GM23338 (cell line): ENCODE measurements at places on chromosomes 16 and 17.

GRCh38 chr17:66276328-66276937, 26.0 kb upstream of the PRKCA start:
- no peak for DNase-seq

DNA sequence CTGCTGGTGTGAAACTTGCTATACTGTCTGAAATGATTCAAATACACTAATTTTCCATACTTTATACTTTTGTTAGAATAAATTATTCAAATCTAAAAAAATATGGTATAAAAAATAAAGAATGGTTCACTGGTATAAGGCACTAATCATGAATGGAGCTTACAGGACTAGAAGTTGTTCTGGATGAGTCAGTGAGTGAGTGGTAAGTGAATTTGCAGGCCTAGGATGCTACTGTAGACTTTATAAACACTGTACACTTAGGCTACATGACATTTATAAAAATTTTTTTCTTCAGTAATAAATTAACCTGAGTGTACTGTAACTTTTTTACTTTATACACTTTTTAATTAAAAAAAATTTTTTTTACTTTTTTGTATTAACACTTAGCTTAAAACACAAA, 95.5 kb downstream of the MAP2K4 start:
- DNase-seq = no peak

DNA sequence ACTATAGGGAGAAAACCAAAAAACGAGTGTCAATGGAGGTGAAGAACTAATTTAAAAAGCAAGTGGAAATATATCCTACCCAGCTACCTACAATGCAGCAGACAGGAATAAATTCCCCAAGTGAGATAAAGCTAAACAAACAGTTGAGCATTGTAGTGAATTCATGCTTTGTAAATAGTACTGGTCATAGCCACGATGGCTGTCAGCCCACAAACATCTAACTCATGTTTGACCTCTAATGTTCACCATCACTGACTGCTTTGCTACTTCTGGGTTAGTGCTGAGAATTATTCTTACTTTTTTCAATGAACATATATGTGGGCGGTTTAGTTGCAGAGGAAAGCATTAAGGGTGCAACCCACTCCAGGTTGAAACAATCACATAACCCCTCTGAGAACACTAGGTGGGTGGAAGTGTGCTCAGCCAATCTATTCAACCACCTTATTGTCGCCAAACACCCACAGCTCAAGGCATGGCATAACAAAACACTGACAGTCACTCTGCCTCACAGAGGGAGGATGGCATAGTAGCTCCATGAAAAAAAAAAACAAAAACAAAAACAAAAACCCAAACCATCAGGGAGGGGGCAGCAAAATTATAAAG, 264.1 kb downstream of the ZFHX3 start:
- no peak for DNase-seq

DNA sequence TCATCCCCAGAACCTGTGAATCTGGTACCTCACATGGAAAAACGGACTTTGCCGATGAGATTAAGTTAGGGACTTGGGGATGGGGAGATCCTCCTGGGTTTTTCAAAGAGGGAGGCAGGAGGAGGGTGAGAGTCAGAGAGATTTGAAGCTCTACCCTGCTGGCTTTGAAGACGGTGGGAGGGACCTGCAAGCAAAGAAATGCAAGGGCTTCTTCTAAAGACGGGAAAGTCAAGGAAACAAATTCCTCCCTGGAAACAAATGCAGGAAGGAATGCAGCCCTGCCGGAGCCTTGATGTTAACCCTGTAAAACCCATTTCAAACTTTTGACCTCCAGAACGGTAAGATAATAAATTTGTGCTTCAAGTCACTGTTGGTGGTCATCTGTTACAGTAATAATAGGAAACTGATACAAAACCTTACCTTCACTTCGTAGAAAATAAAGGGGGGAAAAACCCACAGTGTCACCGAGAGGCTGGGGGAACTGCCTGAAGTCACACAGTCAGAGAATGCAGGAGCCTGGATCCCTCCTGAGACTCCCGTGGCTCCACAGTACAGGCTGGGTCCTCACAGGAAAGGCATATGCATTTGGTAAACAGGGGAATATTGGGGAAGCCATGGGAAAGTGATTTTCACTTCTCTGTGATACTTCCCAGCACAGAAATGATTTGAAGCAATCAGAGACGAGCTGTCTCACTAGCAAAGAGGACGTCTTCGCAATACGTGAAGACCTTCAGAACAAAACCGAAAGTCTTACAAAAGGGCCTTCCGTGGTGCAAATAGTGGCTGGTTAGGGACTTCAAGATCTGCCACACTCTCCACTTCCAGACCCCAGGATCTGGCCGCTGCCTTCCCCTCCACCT, 58.9 kb upstream of the CLEC3A start:
- peak; percentile 93 for DNase-seq

- DNase-seq = no peak
Observed at GRCh38 chr16:67864594-67864993, 8.3 kb upstream of the EDC4 start.

DNA sequence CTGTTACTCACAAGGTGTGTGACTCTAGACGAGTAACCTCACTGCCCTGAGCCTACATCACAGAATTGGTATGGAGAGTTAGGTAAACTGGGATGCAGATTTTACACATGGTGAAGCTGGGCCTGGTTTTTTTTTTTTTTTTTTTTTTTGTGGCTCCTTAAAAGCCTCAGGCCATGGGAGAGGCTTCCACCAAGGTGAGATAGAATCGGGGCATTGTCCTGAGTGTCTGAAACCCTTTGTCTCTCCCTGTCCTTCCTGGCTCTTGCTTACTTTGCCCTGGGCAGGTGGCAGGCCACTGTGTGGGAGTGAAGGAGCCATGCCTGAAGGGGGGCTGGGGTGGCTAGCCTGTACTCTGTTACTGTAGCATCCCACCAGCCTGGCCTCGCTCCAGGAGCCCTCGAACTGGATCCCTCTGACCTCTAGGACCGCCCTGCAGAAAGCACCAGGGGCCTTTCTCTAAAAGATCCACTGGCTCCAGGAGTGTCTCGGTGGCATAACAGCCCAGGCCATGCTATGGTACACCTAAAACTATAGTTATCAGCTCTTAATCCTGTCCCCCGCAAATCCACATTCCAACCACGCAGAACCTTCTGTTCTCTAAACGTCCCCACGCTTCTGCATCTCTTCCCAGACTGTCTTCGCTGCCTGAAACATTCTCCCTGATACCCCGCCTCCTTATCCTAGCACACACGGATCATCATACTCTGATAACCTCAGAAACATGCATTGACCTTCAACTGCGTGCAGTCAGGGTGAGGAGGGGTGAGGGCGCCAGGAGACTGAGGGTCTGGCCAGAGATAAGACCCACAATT, 1.7 kb upstream of the SLC13A2 start:
- no peak for DNase-seq

- DNase-seq = peak; percentile 71
Observed at GRCh38 chr16:85296859-85297660, 184.8 kb upstream of the CIBAR2 start.

DNA sequence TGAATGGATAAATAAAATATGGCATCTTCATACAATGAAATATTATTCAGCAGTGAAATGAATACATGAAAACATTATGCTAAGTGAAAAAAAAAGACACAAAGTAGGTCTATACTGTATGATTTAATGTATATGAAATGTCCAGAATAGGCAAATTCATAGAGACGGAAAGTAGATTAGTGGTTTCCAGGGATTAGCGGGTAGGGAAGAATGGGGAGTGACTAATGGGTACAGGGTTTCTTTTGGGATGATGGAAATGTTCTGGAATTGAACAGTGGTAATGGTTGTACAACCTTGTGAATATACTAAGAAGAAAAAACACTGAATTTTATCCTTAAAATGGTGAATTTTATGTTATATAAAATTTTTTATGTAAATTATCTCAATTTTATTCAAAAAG, 8.5 kb upstream of the MYCBPAP start:
- DNase-seq = no peak

DNA sequence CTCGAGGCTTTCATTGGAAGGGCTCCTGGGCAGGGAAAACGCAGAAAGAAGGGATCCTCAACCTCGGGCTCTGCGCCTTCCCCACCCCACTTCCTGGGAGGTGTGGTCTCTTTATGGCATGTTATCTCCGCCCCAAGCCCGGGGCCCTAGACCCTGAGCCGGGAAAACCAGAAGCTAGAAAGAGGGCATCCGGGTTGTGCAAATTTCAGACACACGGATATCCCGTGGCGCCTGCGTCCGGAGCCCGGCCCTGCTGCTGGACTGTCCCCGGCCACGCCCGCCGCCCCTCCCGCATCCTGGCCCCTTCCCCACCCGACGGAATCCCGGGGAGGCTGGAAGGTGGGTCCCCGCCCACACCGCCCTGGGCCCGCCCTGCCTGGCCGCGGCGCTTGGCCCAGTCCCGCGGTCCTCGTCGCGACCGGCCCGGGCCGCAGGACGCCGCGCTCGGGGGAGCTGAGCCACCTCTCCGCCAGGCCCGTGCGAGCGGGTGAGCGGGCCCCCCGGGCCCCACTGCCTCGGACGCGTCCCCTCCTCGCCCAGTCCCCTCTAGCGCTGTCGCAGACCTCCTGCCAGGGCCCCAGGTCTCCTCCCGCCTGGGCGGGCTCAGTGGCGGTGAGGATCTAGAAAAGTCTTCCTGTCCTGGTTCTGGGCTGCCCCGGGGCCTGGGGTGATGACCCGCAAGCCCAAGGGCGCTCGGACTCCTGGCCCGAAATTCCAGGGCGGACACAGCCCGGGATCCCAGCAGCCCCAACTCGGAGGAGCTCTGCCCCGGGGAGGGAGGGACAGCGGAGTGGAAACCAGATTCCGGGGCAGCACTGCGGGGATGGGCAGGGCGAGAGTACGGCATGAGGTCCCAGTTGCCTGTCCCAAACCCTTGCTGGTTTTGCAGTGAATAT, at the start of gene SLC16A5:
Gene SLC16A5, plus strand, starts transcription at position 397 of the 896 bp plus-strand sequence. CDS start 5,683 bp downstream, outside the sequence.
- DNase-seq = peak; percentile 98

GRCh38 chr17:17836818-17837379, at the start of gene SREBF1:
Gene SREBF1, minus strand, starts transcription at chr17:17836986. Its CDS starts 169 bp downstream, at chr17:17836817.
- DNase-seq = peak; percentile 95

DNA sequence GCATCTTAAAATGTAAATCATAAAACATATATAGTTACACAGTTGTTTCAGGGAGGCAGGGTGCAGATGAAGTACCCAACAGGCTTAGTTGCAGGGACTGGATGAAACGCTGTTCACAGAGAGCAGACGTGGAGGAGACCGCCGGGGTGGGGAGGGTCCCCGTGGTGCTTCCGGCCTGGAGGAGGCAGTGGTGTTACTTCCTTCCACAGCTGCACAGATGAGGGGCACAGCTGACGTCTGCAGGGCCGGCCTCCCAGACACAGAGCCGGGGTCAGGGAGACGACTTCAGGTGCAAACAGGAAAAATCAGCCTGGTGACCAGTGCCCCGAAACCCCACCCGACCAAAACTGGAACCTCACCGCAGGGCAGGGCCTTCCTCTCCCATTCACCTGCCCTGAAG, 17.1 kb downstream of the SPIRE2 start:
- DNase-seq = no peak

GRCh38 chr17:19275457-19276127, 38.4 kb downstream of the EPN2 start:
- DNase-seq = no peak

GRCh38 chr16:30691907-30692306, 7.1 kb upstream of the SRCAP start:
- peak; percentile 45 for DNase-seq

DNA sequence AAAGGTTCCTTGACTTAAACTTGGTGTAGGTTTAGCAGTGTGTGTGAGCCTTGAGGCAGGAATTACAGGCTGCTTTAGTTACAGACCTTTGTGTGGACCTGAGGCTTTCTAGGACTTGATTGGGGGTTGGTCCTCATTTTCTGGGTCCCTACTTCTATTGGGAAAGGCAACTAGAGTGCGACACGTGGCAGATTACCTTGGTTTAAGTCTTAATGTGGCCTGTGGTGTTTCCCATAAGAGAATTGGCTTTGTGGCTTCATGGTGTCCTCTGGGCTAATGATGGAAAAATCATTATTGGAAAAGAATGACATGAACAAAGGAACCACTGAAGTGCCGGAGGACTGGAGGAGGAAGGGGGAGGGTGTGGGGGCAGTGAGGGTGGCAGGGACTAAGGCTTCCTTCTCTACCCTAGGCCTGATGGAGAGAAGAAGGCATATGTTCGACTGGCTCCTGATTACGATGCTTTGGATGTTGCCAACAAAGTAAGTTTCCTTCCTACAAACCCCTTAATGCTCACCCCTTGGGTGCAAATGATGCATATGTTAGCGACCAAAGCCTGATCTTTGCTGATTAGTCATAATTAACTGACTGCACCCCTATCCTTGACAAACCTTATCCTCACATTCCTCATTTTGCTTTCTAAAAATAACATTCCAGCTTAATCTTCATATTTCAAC, 2.7 kb downstream of the TLCD1 start:
- no peak for DNase-seq

DNA sequence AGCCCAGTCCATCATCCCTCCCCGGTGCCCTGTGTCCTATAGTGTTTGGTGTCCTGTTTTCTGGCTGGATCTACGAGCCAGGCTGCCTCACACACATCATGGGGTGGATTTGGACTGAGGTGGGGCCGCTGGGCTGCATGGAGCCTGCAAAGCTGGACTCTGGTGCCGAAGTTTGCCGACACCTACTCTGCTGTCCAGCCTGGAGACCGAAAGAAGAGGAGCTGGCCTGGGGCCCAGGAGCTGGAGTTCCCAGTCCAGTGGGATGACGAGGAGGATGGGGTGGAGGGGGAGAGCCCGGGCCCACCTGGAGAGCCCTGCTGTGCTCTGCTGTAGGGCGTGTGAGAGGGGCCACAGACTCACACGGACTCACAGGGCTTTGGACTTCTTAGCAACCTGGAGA, 40.3 kb upstream of the ENPP7 start:
- DNase-seq = no peak

GRCh38 chr16:8655184-8655717, 19.2 kb upstream of the ABAT start:
- DNase-seq = peak; percentile 84

- DNase-seq = no peak
Observed at GRCh38 chr17:68572138-68572842, 28.9 kb downstream of the FAM20A start.

DNA sequence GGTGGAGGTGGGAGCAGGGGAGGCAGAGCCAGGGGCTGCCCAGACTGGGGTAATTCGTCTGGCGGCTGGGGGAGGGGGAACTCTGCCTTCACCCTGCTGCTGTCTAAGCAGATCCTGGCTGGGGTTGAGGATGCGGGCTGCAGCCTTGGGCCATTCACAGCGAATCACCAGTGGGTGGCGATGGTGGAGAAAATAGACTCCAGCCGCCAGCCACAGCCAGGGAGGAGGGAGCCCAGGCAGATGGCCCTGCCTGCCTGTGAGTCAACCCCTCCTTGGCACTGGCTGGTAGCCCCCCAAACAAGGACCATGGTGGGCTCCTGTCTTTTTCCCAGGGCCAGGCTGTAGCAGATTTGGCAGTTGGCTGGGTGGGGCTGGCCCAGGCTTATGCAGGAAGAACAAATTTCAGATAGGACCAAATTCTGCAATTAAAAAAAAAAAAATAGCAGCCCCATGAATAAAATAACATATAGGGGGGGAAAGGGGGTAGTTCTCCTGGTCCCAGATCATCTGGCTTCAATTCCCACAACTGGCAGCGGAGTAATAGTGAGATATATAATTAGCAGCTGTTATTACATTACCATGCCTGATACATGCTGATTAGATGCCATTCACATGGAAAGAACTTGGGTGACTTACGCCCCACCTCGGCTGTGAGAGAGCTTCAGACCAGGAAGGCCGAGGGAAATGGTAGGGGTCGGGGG, 41.5 kb upstream of the CDH5 start:
- peak; percentile 72 for DNase-seq
